ENCODE measurements at places on chromosomes 1 and 21.
A peak's percentile ranks its signal among the peaks of the same experiment; 100 is the strongest.

- peak; percentile 56 for DNase-seq
- peaks cover 29% of the 10 kb centered on the region for H3K36me3 ChIP-seq
- peaks cover 76% of the 10 kb centered on the region for H3K4me1 ChIP-seq
- H3K27me3 ChIP-seq: no peaks in the 10 kb centered on the region
- H3K4me3 ChIP-seq: peak overlapping the region; percentile 67
Measured at GRCh38 chr1:42319871-42320484, 15.1 kb downstream of the FOXJ3 start.

DNA sequence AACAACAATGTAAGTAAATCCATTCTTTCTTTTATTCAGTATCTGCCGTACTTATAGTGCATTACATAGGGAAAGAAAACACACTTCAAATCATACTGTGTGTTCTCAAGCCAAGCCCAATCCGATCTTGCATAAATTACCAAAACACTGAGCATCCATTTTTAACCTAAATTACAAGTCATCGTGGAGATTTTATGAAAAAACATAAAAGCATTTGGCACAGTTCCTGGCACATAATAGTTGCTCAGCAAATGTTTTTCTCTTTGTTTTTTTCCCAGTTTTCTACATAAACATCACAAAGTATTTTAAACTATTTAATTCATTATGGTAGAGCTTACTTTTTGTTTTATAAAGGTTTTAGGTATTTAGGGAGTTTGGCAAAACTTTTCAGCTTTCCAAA, 48.1 kb upstream of the LRRC8C start:
- H3K36me3 ChIP-seq: peaks cover 85% of the 10 kb centered on the region
- H3K4me3 ChIP-seq: no peak overlapping the region
- no peak overlapping the region for H3K27ac ChIP-seq
- no peak for DNase-seq
- H3K4me1 ChIP-seq: peaks cover 49% of the 10 kb centered on the region

DNA sequence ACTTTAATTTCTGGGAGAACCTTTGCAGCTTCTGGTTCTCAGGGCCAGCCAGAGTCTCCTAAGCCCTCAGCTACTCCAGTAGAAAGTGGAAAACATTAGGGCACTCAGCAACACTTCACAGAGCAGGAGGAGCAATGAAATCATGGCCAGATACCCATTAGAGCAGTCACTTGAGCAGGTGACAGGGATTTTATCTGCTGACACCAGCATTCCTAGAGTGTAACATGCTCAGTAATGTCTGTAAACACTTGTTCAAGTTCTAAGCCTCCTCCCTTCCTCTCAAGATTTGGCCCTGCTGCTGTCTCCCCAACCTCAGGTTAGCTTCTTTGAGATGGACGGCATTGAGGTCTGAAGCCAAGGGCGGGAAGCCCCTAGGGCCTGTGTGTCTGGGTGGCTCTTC, 218.0 kb downstream of the GRIK3 start:
- no peak overlapping the region for H3K4me3 ChIP-seq
- no peaks in the 10 kb centered on the region for H3K36me3 ChIP-seq
- no peaks in the 10 kb centered on the region for H3K27me3 ChIP-seq
- H3K27ac ChIP-seq: no peak overlapping the region
- no peak for DNase-seq
- no peaks in the 10 kb centered on the region for H3K4me1 ChIP-seq

DNA sequence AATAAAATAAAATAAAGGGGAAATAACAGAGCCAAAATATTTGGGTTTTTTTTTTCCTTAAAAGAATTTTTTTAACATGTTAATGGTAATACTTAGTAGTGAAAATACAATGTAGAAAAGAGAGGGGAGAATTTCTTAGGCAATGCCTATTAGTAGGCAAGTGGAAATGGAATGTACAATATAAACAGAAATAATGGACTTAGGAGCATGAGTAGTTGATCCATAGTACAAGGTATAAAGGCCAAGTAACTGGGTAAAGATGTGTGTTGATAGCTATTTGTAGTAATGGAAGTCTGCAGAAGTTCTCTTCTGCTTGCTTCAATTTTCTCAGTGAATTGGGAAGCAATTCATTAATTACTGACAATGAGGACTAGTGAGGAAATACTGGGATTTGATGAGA, 34.4 kb downstream of the TESK2 start:
- H3K27ac ChIP-seq: no peak overlapping the region
- peaks cover 2% of the 10 kb centered on the region for H3K4me1 ChIP-seq
- no peaks in the 10 kb centered on the region for H3K27me3 ChIP-seq
- no peak overlapping the region for H3K4me3 ChIP-seq
- peaks cover 3% of the 10 kb centered on the region for H3K36me3 ChIP-seq
- DNase-seq: no peak
